ENCODE measurements at places on chromosomes 4 and X. TPM values are rescaled to one million over a fixed set of nuclear protein-coding genes. Genes with fewer than 3 reads are reported as not detected.

GRCh38 chrX:134206221-134206620, 30.8 kb upstream of the CCDC160 start:
- no peak for DNase-seq

DNA sequence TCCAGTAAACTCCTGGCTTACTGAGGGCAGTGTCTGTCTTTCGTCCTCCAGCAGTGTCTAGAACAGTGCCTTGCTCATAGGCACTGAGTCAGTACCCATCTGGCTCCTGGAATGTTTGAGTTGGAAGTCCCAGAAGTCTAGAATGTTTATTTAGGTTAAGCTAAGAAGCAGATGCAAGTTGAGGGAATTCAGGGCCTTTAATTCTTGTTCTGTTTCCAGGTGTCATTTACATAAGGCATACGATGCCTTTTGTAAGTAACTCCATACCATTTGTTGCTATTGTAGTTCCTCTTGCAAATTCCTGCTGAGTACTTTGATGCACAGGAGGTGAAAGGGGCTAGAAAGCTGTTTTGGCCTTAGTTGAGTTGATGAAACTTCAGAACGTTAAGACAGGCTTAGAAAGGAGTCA, 22.2 kb downstream of the ARHGAP10 start:
- DNase-seq: no peak

DNA sequence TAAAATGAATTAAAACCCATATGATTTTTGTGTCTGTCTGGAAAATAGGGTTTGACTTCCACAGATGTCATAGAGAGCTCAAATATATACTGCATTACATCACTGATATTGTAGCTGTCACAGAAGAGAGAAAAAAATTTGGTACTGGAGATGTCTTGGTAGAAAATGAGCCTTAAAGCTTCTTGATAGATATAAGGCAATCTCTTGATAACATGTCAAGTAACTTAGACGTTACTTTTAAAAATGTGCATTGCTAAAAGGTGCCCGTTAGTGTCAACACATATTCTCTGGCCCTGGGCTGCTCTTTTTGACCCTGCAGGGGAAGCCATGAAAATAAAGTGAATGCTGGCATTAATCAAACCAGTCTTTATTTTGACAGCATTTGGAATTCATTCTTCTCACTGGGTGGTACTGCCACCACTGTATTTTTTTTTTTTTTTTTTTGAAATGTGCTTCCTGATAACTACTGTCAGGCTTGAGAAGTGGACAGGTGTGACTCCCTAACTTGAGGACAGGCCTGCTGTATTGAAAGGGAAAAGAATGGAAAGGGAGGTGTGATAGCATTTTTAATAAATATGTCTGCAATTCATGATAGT, 53.0 kb upstream of the RAPGEF2 start:
- DNase-seq: no peak

- DNase-seq: no peak
These were observed 195.2 kb upstream of the EPHA5 start for GRCh38 chr4:65865489-65865888.

Gene BMPR1B
- 13.2 TPM for polyA plus RNA-seq

- DNase-seq: peak; percentile 21
These were observed 21.8 kb downstream of the SPANXC start for GRCh38 chrX:141220342-141221008.

Gene GABRB1
- not detected for polyA plus RNA-seq

Gene GAB3
- polyA plus RNA-seq: 4.6 TPM

GRCh38 chr4:87275311-87275710, 47.4 kb downstream of the HSD17B13 start:
- no peak for DNase-seq

Gene MAGEB2
- not detected for polyA plus RNA-seq

Gene TMPRSS11E
- polyA plus RNA-seq: not detected

DNA sequence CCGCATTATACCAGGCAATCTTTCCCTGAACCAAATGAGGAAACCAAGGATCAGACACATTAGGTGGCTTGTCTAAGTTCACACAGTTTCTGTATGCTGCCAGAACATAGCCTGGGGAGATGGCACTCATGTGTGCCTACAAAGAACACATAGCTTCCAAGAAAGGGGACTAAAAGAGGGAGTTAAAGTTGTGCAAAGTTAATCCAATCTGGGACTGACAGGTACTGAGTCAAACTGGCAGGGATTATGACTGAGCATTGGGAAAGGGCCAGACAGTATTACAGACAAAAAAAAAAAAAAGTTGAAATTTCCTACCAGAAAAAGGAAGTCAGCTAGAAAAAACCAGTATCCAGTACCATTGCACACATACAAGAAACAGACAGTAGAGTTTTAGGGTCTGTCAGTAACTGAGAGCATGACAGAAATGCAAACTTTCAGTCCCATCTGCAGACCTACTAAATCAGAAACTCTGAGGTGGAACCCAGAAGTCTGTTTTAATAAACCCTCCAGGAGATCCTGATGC, 37.2 kb downstream of the ADAMTS3 start:
- DNase-seq: no peak

Gene DMD
- polyA plus RNA-seq: 66.7 TPM

- DNase-seq: no peak
These were observed 1292.8 kb upstream of the TENM3 start for GRCh38 chr4:180950377-180950776.

DNA sequence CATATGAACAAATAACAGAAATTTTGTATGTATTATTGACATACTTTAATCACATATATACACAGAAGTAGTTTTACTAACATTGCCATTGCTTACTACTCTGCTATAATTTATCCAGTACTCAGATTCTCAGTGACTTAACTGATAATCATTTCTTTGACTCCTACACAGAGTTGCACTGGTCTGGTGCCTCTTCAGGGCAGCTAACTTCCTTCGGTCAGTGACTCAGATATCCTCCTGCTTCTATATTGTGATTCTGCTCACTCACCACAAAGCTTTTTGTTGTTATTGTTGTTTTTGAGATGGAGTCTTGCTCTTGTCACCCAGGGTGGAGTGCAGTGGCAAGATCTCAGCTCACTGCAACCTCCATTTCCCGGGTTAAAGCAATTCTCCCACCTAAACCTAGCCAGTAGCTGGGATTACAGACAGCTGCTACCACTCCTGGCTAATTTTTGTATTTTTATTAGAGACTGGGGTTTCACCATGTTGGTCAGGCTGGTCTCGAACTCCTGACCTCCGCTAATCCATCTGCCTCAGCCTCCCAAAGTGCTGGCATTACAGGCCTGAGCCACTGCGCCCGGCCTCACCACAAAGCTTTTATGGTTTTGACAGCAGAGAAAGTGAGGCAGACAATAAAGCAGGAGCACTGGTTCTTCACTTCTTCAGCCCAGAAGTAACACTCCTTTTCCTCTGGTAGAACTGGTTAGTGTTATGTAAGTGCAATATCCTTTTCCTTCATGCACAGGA, 499.3 kb downstream of the EPHA5 start:
- no peak for DNase-seq

DNA sequence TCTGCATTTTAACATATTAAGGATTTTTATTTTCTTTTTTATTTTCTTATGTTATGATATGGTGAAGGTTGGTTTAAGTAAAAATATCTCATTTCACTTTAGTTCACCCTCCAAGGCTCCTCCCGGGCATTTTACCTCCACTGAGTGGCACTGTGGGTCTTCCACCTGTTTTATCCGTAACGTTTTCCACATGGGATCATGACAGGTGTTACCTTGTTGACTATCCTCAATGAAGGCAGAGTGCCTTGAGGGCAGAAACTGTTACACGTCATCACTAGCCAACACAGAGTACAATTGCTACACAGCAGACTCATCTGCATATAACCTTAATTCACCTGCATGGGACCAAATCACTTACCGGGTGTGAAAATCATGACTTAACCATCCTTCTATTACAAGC, 105.8 kb downstream of the GEMIN8 start:
- DNase-seq: no peak

DNA sequence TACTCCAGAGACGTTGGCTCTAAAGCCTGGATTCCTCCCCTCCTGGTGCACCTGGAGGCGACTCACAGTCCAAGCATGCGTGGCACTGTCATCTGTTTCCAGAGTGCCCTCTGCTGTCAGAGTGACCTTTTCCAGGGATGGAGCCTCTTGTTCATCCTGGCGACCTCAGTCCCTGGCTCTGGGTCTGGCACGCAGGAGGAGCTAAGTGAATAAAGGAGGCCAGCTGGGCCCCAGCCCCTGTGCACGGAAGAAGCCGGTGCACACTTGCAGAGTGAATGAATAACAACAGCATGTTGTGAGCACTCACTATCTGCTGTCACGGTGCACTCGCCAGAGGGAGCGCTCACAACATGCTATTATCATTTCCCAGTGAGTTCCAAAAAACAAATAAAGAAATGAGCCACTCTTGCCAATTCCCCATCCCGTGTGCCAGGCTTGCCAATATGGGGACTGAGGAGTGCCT, 27.8 kb upstream of the PSAPL1 start:
- DNase-seq: peak; percentile 52

DNA sequence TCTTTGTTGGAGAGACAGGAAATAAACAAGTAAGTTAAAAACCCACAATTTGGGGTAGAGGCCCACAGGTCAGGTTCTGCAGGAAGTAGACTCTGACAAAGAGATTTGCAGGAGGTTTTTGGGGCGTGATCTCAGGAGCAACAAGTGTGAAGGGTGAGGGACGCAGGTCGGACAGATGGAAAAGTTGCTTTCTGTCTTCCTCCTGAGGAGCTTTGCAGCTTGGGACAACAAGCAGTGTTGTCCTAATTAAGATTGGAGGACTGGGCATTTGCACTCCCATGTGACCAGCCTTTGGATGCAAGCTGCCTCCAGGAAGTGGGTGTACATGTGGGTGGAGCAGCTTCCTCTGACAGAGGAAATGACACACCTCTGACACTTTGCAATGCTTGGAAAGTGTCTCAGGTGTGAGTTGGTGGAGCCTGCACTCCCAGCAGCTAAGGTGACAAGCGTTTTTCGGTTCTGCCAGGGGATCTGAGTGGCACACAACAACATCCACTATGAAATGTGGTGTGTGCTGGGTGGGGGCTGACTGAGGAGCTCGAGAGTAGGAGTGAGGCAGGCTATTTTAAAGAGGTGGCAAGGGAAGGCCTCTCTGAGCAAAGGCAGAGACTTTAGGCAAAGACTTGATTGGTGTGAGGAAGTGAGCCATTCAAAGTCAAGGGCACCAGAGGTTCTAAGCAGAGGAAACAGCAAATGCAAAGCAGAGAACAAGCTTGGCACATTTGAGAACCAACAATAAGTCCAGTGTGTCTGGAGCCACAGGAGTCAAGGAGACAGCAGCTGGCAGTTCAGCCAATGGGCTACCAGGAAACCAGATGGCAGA, 339.8 kb upstream of the GATB start:
- no peak for DNase-seq

DNA sequence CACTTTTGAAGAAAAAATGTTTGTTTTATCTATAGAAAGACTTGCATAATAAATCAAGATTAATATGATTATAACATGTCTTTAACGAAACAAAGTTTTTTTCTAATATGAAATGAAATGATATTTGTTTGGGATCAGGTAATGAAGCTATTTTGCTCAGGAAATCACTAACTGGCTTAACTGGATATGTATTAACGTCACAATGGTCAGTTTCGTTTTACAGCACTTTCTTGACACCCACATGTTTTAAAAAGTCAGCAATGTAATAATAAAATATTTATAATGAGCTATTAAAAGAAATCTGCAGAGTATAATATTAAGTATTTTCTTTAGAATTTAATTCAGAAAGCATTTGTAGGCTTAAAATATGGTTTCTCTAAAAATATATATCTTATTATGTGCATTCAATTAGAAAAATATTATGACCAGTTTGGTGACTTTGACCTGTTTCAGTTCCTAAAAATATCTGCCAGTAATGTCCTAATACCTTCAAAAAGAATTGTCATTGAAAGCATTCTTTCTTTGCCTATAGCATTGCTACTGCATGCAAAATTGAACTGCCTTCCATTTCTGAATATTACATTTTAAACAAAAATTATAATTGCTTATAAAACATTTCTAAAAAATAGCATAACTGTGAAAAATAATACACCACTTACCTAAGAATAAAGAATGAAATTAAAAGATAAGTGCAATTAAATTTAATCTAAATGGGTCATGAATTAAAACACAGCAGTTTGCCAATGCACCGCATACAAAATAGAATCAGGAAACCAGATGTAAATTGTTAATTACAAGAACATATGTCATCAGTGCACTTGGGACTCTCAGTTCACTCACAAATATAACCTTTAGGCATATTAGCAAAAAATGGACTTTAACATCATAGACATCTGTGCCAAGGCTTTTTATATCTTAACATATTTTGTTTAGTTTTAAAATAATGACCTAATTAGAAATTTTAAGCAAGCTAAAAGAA, 31.6 kb downstream of the TIGD2 start:
- no peak for DNase-seq

Gene RTL3
- 3.2 TPM for polyA plus RNA-seq

- peak; percentile 76 for DNase-seq
These were observed 61.7 kb downstream of the ADRA2C start for GRCh38 chr4:3827616-3828492.

GRCh38 chr4:151043803-151044515, 28.9 kb upstream of the LRBA start:
- DNase-seq: no peak

GRCh38 chr4:34193451-34194154, 2050.7 kb downstream of the ARAP2 start:
- DNase-seq: peak; percentile 28

DNA sequence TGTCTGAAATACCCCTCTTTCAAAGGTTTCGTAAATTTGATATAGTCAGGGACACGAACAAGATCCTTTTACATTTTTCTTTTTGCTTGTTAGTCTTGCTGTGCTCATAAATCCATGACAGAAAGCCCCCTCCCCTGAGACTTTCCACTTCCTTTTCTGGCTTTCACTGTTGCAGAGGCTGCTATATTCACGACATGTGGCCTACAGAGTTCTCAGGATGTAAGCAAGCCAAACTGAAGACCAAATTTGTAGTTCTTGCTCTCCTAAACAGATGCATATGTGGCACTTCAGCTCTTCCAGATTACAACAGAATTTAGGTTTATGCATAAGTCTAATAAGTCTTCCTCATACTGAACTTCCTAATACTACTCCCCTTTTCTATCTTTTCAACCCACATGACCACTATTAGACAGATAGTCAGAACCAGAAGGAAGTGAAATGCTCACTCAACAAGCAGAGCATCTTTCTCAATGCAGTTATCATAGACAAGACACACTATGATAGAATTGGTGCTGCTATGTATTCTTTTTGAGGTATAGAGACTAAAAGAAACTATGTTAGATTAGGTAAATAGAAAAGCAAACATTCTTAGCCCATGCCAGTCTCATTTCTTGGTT, 15.0 kb downstream of the BTK start:
- no peak for DNase-seq

Gene PF4V1
- not detected for polyA plus RNA-seq

Gene CLDN2
- 0.47 TPM for polyA plus RNA-seq

Gene MSX1
- 2.5 TPM for polyA plus RNA-seq

- DNase-seq: no peak
These were observed 277.7 kb upstream of the CLNK start for GRCh38 chr4:10962246-10962645.

Gene ART3
- polyA plus RNA-seq: 34.2 TPM

Gene INTS6L
- polyA plus RNA-seq: 14.8 TPM

All from muscle of back (tissue), 13 donors.